ENCODE measurements at places on chromosomes 7 and 10.

DNA sequence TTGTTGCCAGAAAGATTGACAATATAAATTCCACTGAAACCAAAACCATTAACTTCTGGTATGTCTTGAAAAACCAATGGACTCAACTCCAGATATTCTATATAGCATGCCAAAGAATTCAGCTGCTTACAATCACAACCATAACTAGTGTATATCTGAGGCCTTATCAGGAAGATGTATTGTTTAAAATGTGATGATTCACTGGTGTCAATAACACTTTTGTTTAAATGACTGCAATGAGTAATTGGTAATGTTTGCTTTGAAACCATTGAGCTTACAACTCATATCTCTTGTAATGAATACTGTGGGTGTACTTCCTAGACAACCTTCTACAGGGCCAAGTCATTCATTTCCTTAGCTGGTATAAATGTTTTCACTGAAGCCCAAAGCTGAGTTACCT lies 727.9 kb upstream of the KCND2 start:
- DNase-seq, result no peak

- DNase-seq, result no peak
These were observed 15.8 kb downstream of the PODXL start for GRCh38 chr7:131540491-131541162.

DNA sequence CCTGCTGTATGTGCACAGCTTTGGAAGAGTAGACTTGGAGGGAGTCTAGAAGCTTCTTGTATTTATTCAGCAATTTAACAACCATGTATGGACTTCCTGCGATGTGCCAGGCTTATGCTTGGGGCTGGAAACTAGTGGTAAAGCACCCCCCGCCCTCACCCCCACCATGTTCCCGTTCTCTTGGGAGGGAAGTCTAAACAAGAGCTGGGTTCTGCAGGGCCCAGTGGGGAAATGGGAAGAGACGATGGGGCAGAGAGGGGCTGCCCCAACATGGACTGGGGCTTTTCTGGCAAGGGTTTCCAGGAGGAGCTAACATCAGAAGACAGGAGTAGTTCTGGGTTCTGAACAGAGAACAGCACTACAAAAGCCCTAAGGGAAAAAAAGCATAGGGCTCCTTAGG lies 8.0 kb downstream of the RASSF4 start:
- DNase-seq, result no peak

GRCh38 chr7:121275204-121275603 lies 53.6 kb upstream of the WNT16 start:
- DNase-seq, result no peak

Measured in CD4-positive, alpha-beta T cell treated with Interleukin-2 at 100 ng/mL for 4 hours (primary cell).